ENCODE measurements at places on chromosomes 12 and 14.

DNA sequence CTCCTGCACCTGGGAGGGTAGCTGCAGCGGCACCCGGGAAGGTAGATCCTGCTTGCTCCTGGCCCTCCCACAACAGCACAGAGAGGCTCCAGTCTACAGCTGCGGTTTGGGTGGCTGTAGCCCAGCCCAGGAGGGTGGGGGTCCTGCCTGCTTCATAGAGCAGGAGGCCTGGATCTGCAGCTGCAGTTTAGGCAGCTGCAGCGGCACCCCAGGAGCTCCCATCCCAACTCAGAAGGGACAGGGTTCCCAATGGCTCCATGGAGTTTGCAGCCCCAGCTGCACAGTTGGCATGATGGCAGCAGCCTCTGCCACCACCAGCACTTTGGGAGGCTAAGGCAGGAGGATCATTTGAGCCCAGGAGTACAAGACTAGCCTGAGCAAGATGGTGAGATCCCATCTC lies 38.5 kb downstream of the TIMELESS start:
- no peak for DNase-seq

- no peak for DNase-seq
These were observed 263.3 kb downstream of the RASSF9 start for GRCh38 chr12:85572956-85573355.

GRCh38 chr14:51676549-51676948 lies 24.8 kb downstream of the FRMD6 start:
- no peak for DNase-seq

- no peak for DNase-seq
These were observed 77.1 kb downstream of the KCNMB4 start for GRCh38 chr12:70443062-70443673.

DNA sequence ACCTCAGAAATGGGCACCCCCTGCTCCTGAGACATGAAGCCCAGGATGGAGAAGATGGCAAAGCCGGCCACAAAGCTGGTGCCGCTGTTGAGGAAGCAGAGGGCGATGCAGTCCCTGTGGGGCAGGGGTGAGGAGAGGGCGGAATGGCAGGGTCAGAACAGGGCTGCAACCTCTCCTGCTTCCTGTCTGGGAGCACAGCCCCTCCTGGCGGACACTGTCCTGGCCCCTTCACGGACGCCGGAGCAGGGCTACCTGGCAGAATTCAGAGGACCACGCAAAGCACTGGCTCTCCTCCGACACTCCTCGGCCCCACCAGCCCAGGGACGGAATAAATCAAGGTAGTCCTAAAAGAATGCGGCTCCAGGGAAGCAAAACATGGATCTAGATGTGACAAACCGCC lies 12.4 kb upstream of the SLC6A12 start:
- no peak for DNase-seq

DNA sequence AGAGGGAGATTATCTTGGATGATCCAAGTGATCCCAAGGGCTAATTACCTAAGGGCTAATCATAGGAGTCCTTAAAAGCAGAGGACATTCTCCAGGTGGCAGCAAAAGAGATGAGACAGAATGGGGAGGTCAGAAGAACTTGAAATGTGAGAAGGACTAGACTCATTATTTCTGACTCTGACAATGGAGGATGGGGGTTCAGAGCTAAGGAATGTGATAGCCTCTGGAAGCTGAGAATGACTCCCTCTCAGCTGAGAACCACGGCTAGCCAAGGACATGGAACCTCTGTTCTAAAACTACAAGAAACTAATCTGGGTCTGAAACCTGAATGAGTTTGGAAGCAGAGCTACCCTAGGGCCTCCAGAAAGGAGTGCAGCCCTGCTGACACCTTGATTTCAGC lies 35.6 kb upstream of the ANKS1B start:
- DNase-seq: no peak

DNA sequence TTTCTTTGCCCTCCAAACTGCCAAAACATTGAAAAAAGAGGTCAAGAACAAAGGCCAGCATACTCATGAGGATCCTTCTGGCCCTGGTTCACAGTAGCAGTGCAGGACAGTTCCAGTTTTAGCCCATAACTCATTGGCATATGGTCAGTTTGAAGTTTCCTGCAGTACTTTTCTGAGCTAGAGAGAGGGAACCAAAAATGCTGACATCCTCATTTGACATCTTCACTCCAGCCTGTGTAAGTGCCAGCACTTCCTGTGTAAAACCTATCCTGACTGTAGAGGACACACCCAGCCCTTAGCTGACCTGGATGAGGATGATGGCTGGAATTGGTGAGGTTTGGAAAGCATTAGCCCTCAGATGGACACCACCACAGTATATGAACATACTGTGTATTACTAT lies 84.1 kb downstream of the FGD4 start:
- no peak for DNase-seq

DNA sequence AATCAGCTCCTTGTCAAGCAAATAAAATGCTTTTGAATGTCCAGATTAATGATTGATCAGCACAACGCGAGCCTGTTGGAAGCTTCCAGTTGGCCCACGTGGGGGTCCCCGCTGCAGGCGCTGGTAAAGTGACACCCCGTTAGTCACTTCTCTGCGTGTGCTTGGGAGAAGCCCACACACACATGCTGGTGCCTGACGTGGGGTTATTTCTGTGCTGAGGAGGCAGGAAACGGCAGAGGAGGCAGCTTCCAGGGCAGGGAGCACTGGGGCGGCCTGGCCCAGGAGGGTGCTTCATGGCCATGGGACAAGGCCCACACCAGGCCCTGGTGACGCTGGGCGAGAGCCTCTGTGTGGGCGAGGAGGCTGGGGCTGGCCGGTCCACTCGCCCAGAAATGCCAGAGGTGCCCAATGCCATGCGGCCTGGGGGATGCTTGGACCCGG lies 101.5 kb downstream of the KIF26A start:
- DNase-seq: no peak

DNA sequence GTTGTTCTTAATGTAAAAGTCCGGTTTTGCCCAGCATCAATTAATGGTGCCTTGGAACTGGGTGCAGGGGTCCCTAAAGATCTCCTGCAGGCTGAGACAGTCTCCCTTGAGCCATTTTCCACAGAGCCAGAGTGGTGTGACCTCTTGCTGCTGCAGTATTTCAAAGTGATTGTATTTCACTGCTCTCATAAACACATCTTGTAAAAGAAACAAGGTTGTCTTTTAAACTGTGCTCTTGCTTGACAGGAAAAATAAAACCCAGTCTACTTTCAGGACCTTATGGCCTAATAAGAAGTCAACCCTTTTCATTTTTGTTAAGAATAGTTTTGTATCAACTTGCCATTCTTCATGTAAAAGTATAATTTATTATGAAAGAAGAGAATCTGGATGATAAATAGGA lies 44.7 kb downstream of the TMEM117 start:
- DNase-seq: no peak

GRCh38 chr12:19739195-19739776 lies 300.0 kb downstream of the AEBP2 start:
- peak; percentile 76 for DNase-seq

DNA sequence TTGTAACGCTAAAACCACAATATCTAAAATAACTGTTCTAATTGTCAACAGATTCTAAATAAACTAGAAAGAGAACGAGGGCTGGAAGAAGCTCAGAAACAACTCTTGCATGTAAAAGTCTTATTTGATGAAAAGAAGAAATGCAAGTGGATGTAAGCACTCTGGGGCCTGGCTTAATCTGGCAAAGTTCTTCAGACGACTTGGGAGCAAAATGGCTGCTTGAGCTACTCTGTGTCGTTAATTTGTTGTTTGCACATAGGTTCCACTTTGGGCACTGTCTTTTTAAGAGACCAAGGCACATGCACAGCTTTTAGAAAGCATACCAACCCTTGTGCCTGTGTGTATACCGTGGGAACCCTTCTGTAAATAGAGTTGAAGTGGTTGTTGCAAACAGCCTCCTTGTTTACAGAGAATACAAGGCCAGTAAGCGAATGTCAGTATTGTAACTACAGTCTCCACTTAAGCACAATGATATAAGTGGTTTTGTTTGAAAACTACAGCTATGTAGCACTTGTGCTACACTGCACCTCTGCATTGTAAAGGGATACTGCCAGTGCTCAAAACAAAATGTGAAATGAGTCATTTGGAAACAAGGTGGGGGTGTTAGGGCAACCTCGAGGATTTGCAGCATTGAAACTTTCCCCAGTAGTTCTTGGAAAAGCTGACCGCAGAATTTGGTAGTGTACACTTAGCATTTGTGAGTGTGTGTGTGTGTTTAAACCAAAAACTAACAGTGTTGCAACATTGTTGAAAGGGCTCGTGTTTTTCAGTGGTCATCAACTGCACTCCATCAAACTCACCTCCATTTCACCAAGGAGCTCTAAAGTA lies 154.3 kb downstream of the CEP83 start:
- DNase-seq: no peak

DNA sequence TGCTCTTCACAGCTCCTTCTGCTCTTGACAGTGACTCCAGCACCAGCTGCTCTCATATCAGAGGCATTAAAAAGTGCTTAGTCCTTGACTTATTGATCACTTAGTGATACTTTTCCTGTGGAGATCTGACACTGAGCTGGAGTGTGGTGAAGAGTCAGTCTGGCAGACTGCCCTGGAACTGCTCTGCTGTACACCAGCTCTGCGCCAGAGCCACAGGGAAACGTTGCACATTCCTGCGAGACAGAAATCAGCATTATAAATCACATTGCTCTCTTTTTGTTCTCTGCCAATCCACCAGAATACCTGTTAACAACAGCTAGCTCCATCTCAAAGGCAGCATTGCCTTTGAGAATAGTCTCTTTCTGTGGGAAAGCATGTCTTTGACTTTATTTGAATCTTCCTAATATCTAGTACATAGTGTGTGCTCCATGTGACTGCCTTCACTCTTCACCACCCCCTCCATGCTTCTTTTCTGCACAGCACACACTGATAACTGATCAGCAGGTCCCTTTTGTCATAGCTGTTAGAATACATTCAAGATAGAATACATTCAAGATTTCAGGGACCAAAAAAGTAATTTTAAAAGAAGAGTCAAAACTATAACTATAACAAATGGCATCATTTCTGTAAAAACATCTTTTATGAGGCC lies 48.2 kb upstream of the VSX2 start:
- no peak for DNase-seq

GRCh38 chr14:22456421-22456820 lies 132.6 kb downstream of the DAD1 start:
- no peak for DNase-seq

GRCh38 chr12:121750507-121750955 lies 38.0 kb downstream of the TMEM120B start:
- no peak for DNase-seq

DNA sequence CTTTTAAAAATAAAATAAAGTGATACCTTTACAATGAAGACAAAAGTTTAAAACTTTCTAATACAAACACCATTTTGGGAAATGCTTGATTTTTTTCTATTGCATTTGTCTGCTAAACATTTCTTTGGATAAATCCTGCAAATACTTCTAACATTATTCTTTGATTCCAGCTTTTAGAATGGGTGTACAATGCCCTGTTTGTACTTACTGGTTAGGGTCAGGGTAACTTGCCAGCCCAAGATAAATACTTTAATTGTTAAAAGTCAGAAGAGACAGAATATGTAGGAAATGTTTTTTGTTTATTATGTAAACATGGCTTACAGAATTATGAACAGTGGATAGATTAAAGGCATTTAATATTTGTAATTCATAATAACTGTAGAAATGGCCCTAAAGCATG lies 60.5 kb downstream of the WASHC4 start:
- DNase-seq: no peak

- DNase-seq: no peak
These were observed 546.6 kb upstream of the TBX3 start for GRCh38 chr12:115230606-115231005.

GRCh38 chr14:55180434-55180833 lies 11.0 kb downstream of the DLGAP5 start:
- no peak for DNase-seq

DNA sequence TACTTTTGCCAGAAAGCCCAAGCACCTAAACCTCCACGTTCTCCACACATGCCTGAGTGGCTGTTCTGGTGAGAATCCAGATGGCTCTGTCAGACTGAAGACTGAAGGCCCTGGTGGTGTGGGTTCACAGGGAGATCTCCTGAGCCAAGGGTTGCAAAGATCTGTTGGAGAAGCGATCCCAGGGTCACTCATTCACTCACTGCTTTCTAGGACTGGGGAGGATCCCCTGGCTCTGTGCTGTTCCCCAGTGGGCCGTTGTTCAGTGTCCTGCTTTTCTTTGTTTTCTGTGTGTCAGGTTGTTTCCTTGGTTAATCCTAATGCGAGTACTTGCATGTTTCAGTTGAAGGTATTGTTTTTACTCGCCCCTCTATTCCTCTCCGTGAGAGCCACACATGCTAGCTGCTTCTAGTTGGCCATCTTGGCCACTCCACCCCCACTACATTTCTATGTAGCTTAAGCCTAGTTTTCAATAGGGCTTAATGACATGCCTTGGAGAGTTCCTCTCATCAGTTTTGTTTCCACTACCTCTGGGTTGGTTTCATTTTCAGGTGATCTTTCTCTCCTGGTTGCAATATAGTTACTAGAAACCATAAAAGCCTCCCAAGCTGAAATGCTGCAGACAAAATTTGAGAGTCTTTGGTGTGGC lies 144.5 kb upstream of the SLC38A2 start:
- no peak for DNase-seq

DNA sequence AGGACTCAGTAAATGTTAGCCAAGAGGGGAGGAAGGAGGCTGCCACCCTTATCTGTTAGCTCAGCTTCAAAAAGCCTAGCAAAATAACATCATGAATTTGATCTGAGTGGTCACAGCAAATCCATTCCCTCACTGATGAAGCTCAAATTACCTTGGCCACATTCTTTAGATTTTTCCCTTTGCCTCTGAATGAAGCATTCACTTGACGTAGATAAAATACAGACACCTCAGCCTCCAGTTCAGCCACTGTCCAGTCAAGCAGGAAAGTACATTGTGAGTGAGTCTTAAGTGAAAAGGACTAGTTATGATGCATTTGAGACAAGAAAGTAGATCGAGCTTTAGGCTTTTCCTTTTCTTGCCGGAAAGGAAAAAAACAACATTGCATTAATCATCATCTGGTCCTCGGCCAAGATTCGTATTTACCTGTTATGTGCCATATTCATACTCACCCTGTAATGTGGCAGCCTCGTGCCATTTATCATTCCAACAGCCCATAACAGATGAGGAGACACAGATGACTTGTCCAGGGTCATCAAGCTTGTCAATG lies 146.5 kb downstream of the ETV6 start:
- no peak for DNase-seq

GRCh38 chr12:118840399-118840798 lies 140.9 kb upstream of the SRRM4 start:
- DNase-seq: peak; percentile 0

DNA sequence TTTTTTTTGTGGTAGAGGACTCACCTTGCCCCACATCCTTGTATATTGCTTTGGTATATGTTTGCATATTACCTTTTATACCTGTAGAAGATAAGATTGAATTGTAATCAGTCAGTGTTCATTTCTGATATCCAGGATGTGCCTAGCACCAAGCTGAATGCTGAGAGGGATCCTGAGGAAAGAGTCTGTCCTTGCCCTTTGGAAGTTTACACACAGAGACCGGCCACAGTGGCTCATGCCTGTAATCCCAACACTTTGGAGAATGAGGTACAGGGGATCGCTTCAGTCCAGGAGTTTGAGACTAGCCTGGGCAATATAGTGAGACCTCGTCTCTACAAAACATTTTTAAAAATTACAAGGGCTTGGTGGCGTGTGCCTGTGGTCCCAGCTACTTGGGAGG lies 8.4 kb downstream of the ACVR1B start:
- DNase-seq: no peak
